ENCODE measurements at places on chromosomes 2 and 18.

DNA sequence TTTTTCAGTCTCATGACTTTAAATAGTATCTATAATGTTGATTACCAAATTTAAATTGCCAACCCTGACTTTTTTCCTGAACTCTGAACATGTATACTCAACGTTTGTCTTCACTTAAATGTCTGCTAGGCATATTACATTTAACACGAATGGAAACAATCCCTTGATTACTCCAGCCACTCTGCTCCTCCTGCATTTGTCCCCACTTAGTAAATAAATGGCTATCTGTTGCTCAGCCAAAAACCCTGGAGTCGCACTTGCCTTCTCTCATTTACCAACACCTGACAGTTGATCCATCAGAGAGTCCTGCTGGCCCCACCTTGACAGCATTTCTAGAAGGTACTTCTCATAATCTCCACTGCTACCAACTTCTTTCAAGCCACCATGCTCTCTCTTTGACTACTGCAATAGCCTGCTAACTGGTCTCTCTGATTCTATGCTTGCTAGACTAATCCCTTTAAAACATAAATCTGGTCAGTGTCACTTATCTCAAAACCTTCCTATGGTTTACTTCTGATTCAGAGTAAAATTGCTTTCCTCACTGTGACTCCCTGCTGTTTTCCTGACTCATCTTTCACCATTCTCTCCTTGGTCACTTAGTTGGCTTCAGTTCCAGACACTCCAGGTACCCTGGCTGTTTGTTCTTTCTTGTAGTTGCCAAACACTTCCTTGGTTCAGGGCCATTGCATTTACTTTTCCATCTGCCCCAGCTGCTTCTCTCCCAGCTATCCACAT, 31.9 kb downstream of the SPAG16 start:
- no peak for DNase-seq

DNA sequence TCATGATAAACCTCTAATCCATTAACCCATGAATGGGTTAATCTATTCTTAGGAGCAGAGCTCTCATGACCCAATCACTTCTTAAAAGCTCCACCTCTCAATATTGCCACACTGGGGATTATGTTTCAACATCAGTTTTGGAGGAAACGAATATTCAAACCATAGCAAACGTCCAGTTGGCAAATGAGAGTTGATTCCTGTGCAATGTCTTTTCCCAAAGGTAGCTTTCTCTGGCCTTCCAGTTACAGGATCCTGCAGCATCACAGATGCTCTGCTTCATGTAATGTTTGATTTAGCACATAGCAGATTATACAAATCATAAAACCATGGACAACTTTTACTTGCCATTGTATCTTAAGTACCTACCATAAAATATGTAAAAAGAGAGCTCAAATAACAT, 481.0 kb downstream of the TNS1 start:
- no peak for DNase-seq

DNA sequence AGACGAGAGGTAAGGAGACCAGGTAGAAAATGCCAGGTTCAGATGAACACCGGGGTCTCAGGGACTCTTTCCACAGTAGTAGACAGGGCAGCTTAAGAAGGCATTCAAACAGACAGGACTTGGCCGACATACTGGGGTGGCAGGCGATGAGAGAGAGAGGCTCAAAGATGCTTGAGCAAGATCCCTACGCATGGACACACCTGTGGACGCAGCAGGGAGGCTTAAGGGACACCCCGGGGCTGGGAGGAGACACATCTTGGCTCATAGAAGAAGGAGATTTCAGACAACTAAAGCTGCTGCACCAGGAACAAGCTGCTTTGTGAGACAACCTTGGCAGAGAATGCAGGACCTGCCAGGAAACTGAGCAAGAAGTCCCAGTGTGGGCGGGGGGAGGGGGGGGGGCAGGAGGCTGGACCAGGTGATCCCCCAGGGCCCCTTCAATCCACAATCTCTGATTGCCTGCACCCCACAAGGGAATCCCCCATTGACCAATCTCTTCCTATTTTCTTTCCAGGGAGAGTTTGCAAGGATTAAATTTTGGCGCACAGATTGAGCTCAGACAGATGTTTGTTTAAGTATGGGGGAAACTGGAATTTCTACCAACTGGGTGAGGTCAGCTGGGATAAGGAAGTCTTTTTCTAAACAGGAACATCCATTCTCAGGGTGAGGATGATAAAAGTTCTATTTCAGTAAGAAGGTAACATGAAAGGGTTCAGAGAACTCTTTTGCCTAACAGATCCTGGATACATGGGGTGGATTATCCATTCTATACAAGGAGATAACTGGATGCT, 400.7 kb downstream of the NBAS start:
- no peak for DNase-seq

- no peak for DNase-seq
Observed at GRCh38 chr2:194765723-194766122, 891.3 kb upstream of the SLC39A10 start.
